ENCODE measurements at places on chromosomes 1 and 21.

DNA sequence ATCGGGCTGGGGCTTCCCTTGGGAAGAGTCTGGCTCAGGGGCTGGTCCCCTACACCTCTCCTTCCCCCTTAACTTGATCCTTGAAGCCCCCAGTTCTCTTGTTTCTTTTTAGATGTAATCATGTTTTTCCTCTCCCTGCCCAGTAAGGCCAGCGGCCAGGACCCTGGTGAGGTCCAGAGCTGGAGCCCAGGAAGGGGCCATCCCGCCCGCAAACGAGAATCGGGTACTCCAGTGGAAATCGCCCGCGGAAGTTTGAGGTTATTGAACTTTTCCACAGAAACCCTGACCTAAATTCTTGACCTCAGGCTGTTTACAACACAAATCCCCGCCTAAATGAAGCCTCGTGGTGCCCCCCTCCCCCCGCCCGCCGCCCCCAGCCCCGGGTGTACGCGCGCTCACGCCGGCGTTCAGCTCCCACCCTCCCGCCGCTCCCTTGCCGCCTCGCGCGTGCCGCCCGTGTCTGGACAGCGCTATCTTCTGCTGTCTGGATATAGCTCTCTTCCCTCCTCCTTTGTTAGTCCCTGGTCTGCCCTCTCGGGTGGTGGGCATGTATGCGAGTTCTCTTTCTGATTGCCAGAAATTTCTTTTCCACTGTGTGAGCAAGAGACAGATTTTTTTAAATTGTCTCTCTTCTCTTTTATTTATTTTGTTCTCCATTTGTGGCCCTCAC lies 165.9 kb upstream of the CACNA1E start:
- DNase-seq, result peak; percentile 24

GRCh38 chr1:175154629-175155472 lies 37.7 kb downstream of the KIAA0040 start:
- DNase-seq, result peak; percentile 81

- no peak for DNase-seq
These were observed 42.8 kb downstream of the ZZZ3 start for GRCh38 chr1:77639557-77640069.

DNA sequence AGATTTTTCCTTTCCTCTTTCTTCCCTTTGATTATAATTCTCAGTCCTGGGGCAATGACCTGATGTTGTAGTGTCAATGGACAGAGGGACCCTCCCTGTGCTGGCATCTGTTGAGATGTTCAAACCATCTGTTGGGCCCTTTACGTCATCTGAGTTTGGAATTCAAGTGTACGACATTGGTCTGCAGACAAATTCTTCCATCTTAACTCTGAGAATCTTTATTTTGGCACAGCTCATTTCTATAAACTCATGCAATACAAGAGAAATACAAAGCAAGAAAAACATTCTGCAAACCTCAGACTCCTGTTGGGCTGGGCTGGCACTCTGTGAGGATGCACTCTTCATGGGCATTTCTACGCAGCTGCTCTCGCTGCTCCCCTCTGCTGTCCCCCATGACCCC lies 54.2 kb downstream of the IFI44 start:
- no peak for DNase-seq

- DNase-seq, result no peak
These were observed 19.1 kb upstream of the CGN start for GRCh38 chr1:151492120-151492519.

DNA sequence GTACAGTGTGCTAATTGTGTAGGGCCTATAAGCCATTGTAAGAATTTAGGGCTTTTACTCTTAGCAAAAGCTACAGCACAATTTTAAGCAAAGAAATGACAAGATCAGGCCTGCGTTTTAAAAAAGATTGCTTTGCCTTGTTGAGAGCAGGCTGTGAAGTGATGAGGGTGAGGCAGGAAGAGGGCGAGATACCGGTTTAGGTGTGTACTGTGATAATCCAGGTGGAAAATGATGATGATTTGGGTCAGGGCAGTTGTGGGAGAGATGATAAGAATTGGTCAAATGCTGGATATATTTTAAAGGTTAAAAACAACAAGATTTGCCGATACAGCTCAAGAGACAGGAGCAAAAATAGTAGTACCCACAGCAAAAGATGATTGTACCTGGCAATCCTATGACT lies 72.0 kb downstream of the SWT1 start:
- no peak for DNase-seq

DNA sequence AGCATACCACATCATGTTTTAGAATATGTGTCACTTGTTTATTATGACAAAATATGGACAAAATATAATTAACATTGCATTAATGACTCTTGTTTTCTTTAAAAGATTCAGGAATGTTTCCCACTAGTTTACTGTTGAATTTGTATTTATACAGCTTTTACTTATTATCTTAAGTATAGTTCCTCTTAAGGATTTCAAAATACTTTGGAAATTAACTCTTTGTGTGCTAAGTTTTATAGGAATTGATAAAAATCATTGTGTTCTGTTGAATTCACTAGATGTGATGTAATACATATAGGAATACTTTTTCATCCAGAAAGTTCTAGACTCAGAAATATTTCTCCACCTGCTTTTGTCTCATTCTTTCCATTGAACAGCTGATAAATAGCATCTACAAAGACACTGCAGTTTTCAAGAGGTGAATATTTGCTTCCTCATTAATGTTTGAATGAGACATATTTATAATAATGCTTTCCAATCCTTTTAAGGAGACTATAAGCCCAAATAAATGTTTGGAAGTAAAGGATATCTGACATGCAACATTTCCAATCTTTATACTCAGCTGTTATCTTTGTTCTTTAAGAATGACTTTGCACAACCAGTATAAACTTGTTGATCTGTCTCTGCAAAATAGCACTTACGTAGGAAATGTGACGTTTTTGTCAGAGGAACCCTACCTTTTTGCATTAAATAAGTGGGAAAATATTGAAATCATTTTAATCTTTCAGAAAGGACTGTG lies 38.4 kb upstream of the SAMSN1 start:
- no peak for DNase-seq

DNA sequence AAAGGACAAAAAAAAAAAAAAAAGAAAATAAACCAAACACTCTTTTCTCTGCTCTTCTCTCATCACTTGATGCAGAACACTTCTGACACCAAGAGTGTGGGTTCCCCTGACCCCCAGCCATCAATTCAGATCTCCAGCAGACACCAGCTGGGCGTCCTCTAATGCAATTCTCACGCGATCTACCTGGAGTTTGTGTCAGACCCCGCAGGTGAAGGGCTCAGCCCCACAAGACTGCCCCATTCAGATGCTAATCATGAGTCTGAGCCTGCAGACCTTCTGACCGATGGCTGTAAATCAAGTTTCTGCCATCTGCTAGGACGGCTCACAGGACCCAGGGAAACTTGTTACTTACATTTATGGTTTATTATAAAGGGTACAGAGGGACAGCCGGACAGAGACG lies 133.6 kb upstream of the C1orf174 start:
- DNase-seq, result no peak

DNA sequence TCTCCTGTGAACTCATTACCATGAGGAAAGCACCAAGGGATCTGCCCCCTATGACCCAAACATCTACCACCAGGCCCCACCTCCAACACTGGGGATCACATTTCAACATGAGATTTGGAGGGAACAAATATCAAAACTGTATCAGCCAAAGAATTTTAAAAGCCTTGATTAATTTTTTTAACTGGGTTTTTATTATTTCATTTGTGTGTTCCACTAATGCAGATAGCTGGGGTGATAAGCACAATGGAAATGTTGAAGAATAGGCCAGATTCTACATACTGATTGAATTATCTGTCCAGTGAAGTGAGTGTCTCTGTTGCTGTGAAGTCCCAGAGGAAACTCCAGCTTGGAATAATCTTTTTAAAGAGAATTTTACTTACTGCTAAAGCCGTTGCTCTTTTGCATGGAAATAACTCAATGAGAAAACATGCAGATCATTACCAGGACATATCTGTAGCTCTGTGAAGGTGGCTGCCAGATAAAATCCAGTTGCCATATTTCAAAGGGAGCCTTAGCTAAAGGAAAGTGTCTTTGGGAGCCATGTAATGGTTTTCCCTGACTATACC lies 44.4 kb upstream of the DHCR24 start:
- no peak for DNase-seq

- no peak for DNase-seq
These were observed 149.1 kb downstream of the PLPP3 start for GRCh38 chr1:56430141-56430839.

DNA sequence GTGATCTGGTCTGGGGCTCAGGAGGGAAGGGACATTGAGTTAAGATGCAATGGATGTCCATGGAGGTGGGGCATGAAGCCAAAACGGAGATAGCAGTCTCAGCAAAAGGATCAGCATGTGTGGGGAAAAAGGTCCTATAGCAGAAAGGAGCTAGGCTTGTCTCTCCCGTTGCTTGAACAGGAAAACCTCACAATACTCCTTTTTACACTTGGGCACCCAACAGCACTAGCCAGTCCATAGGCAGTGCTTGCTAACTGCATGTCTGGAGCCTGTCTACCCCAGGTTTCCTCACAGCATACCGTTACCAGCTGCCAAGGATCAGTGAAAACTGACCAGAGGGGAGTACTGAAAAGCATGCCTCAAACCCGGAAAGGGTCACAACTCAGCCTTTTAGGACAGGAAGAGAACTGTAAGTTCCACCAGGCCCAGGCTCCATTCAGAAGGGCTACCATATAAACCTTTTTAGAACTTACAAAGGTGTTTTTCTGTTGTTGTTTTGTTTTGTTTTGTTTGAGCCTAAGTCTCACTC lies 78.6 kb downstream of the JAK1 start:
- DNase-seq, result no peak

DNA sequence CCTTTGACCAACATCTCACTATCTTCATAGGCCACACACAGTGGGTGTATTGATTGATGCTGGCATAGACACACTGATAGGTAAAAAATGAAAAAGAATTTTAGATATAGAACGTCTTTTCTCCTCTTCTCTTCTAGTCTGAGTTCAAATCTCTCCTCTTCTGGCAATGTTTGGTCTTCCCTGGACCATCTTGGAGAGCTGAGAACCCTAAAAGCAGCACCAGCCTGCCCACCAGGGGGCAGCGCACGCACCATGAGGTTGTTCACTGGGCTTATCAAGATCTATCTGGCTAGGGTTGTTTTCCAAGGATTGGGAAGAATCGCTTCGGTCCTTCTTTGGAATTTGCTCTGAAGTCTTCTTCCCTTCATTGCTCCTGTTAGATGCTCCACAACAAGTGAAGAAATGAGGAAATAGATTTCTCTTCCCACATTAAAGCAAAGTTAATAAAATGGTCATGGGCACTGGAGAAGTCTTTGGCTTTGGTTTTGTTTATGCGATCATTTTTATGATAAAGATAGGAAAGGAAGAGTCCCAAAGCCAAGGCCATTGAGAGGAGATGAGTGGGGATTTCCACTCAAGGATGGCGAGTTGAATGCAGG lies 104.0 kb upstream of the OLIG2 start:
- peak; percentile 63 for DNase-seq

DNA sequence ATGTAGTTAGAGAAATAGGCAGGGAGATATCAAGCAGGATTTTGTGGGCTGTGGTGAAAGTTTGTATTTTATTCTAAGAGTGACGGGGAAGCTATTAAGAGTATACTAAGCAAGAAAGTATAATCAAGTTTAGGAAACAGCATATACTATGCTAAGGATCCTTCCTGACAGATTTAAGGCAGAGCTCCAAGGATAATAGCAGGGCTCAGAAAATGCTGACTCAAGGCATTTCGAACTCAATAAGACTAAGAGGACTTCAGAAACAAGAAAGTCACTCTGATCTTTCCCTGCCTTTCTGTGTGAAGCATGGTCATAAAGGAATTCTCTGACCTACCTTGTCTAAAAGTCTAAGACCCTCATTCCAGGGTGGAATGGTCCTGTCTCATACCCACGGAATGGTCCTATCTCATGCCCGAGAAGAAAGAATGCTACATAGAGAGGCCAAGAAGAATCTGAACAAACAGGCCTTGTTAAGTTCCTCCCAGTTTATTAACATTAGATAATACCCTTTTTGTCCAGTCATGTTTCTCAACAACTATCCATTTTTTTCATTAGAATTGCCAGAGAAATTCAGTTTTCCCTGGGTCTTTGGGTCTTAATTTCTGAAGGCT lies 59.1 kb downstream of the HFM1 start:
- no peak for DNase-seq

DNA sequence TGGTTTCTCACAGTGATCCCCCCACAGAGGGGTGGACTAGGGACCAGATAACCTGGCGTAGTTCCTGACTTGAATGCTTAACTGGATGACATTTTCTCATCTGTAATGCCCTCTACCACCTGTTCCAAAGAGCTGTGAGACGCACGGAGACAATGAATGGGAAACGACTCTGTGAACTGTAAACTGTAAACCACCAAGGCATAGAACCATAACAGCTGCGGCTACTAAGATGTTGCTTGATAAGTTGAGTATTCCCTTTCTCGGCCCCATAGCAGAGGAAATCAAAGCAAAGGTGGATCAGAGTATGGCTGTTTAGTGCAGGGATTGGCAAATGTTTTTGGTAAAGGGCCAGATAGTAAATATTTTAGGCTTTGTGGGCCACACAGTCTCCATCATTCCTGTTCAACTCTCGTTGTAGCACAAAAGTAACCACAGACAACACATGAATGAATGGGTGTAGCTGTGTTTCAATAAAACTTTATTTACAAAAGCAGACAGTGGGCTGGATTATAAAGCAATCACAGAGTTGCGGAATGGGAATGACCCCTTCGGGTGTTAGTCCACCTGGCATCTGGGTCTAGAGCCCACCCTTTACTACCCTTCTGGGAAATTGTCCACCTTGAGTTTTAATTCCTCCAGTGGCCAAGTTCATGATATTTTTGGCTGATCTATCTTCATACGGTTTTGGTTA lies 315.2 kb downstream of the RPS6KC1 start:
- no peak for DNase-seq

DNA sequence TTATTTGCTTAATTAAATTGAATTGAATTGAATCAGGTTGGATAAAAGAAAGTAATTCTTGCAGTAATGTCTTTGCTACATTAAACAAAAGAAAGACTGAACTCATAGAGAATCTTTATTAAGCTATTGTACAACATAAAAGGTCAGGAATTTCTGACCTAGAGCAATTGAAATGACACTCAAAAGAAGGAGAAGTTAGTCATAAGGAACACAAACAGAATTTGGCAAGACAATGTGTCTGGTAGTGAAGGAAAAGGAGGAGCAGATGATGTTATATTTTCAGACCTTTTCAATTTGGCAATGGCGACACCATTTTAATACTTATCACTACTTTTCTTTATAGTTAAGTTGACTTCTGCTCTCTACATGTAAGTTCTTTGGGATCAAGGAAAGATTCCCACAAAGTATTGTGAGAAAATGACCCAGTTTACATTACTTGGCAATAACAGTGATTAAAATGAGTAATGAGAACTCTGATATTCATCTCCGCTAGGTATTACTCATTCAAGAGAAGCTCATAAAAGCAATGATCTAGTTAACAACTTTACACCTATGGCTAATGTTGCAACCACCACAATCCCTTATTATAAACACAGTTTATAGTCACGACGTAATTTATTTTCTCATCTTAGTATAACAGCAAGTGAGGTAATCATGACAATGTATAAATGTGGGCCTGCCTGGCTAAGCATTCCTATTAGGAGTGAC lies 14.7 kb upstream of the KRTAP21-1 start:
- no peak for DNase-seq

DNA sequence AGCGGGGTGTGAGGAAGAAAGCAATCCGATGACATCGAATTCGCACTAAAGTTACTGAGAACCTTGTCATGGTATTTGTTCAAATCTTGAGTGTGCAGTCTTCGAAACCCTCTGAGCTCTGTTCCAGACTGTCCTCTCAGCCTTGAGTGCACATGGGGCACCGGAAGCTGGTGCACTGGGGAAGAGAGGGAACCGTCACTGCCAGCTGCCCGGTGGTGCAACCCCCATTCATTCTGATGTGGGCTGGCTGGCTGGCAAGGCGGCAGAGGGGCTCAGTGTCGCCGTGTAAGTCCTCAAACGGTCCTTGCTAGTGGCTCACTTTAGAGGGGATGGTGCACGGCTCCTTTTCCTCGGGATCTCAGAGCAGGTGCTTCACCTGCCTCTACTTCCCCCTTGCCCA lies 137.4 kb downstream of the KIF26B start:
- DNase-seq, result no peak
